ENCODE measurements at places on chromosomes 3 and 15. TPM values are rescaled to one million over a fixed set of nuclear protein-coding genes. Genes with fewer than 3 reads are reported as not detected.

- DNase-seq: no peak
Observed at GRCh38 chr15:40510201-40510600, 39.4 kb downstream of the CHST14 start.

CCDC191 gene
- 3.9 TPM for total RNA-seq

DNA sequence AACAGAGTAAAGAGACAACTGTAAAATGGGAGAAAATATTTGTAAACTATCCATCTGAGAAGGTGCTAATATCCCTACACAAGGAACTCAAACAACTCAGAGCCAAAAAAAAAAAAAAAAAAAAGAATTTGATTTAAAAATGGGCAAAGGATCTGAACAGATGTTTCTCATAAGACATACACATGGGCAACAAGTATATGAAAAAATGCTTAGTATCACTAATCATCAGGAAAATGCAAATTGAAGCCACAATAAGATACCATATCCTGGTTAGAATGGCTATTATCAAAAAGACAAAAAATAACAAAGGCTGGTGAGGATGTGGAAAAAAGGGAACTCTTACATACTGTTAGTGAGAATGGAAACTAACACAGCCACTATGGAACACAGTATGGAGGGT, 36.2 kb downstream of the TXNRD3 start:
- DNase-seq: no peak

GRCh38 chr15:100987143-100987542, 68.0 kb downstream of the LRRK1 start:
- DNase-seq: no peak

DNA sequence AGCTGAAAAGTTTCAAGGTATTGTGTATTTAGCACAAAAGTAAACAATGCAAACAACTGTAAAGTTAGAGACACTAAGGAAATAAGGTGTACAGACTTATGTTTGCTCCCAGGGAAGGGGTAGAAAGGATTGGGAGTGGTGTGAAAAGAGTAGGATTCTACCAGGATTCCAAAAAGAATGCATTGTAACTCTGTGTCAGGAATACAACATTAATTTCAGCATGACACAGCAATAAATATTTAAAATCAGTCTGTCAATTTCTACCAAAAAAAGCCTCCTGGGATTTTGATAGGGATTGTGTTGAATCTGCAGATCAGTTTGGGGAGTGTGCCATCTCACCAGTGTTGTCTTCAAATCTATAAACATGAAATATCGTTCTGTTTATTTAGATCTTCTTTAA, 73.4 kb downstream of the LRRC28 start:
- no peak for DNase-seq

GRCh38 chr3:138609898-138610266, 1.3 kb downstream of the FAIM start:
- no peak for DNase-seq

DNAH12 gene
- 2.1 TPM for total RNA-seq

DNA sequence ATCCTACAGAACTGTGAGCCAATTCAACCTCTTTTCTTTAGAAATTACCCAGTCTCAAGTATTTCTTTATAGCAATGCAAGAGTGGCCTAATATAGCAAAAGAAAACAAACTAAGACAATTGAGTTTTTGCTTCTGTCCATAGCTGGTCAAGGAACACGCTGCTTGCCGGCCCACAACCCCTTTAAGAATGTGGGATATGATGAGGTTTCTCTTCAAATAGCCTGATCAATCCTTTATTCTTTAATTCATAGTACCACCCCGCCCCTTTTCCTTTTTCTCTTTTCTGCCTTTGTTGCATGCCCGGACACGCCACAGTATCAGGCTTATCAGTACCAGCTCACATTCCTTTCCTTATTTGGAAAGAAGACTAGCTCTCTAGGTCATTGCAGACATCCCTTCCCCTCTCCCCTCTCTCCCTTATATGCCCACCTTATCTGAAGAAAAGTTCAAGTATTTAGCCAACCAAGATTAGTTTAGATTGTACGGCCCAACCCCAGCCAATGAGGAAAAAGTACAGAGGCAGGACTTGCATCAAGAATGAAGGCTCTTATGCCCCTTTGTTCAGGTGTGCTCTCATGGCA, 404.5 kb downstream of the OCA2 start:
- DNase-seq: no peak

GOLGA6A gene
- 0.89 TPM for total RNA-seq
